ENCODE measurements at places on chromosomes 16 and 17. TPM values are rescaled to one million over a fixed set of nuclear protein-coding genes. Genes with fewer than 3 reads are reported as not detected.

DNA sequence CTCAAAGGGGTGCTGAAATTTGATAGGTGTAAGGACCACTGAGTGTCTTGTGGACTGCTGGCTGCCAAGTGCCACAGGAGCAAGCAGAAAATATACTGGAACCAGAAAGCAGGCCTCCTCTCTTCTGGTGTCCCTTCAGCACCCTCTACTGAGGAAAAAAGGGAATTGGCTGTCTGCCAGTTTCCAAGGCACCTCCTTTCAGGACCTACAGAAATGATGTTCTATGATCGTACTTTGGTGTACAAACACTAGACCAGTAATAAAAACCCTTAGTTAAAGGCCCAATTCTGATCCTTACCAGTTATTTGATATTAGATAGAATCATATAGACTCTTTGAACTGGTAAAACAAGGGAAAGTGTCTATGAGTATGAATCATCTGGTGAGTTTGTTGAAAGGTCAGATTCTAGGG lies 35.8 kb upstream of the BCAS3 start:
- peak; percentile 83 for DNase-seq

Gene CIBAR2
- total RNA-seq, result not detected

DNA sequence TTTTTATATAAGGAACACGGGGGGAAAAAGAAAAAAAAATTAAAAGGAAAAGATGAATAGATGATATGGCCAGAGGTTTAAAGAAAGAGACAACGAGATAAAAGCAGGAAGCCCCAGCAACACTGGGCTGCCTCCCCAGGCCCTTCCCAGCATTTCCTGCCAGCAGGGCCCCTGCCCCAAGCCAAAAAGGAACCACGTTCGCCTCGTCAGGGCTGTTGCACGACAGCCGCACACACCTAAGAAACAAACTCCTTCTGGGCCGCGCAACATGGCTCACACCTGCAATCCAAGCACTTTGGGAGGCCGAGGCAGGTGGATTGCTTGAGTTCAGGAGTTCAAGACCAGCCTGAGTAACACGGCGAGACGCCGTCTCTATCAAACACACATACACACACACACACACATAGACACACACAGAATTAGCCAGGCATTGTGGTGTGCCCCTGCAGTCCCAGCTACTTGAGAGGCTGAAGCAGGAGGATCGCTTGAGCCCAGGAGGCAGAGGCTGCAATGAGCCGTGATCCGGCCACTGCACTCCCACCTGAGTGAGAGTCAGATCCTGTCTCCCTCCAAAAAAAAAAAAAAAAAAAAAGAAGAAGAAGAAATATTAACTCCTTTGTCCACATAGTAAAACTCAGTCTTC lies 83.0 kb downstream of the ANKRD11 start:
- no peak for DNase-seq

- no peak for DNase-seq
Measured at GRCh38 chr17:83106913-83107655, 27.7 kb downstream of the METRNL start.

Gene PPY
- not detected for total RNA-seq

DNA sequence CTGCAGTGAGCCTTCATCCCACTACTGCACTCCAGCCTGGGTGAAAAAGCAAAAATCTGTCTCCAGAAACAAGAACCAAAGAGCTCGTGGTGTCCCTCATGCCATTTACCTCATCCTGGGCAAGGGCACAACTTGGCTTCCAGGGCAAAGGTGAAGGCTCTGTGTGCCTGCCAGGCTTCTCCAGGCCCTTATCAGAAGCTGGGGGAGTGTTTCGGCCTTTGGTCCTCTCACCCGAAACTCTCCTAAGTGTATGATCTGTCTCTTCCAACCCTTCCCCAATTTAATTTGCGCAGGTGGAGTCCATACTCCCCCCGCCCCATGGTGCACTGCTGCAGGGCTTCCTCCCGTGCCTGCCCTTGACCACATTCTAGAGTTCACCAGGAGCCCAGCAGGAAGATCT lies 1.1 kb downstream of the CES2 start:
- no peak for DNase-seq

Gene CHD9NB
- not detected for total RNA-seq

- DNase-seq, result peak; percentile 82
Measured at GRCh38 chr17:75589012-75589918, 1.7 kb downstream of the MYO15B start.

Gene VMP1
- total RNA-seq, result 234 TPM

DNA sequence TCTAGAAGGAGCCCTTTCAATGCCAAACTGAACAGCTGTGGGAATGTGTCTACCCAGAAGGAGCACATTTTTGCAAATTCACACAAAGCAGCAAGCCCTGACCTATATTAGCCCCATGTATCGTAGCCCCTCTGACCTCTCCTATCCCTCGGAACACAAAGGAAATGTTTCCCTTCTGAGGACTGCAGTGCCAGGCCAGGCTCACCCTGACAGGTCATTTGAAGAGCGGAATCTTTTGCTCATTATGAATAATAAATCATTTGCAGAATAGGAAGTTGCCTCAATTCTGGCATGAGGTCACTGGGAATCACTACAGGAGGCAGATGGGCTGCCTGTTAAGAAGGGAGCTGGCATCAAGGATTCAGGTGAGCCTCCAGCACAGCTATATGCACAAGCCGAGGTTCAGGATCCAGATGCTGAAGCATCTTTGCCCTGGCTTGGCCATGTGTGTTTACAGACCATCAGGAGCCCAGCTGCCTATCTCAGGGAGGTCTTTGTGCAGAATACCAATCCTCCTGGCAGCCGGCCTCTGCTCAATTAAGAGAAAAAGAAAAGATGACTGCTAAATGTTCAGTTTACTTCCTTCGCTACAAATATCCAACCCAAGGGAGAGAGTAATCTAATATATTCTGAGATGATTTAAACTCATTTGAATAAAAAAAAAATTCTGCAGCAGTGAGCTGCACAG lies 119.4 kb downstream of the USP31 start:
- no peak for DNase-seq

DNA sequence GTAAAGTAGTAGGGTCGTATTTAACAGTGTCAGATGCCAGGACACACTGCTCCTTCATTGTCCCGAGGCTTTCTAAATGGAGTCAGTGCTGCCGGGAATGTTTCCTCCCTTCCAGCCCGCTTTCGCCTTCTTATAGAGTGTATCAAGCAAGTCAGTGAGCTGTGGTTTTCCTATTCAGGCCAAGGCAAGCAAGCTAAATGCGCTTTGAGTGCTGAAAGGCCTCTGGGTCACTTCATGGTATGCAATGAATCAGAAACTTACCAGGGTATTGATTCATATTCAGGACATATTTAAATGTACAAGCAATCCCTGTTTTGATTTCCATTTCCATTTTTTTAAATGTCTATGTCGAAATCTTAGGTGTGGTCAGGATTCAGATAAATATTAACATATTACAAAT lies 327.9 kb upstream of the SOX9 start:
- peak; percentile 4 for DNase-seq

DNA sequence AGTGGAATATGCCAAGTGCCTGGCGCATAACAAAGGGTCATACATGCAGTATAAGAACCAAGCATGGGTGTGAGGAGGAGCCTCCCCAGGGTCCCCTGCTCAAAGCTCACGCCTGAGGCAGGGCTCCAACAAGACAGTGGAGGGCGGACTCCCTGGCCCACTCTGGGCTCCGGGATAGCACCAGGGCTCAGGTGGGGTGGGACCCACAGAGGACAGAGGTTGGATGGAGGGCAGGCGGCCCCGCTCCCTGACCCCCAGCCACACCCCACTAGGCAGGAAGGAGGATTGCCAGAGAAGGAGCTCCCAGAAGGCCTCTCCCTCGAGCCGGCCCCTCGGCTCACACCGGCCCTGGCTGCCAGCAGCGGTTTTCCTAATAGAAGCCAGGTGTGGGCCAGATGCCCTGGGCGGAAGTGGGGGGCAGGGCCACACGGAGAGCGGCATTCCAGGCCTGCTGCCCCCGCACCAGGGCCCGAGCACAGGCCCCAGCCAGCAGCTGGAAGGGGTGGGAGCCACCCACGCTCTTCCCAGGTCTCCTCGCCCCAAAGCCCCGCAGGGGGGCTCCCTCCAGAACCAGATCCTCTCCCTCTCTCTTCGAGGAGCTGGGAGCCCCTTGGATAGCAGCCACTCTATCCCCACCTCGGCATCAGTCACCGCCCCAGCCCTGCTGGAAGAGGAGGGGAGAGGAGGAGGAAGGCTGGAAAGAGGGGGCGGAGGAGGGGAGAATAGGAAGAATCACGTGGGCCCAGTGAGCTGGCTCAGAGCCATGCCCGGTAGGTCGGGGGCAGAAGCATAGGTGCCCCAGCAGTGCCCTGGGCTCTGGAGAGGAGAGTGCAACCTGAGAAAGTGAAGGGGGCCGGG lies 21.0 kb downstream of the VASN start:
- DNase-seq, result no peak

GRCh38 chr16:64540434-64540833 lies 581.4 kb downstream of the CDH11 start:
- DNase-seq, result no peak

DNA sequence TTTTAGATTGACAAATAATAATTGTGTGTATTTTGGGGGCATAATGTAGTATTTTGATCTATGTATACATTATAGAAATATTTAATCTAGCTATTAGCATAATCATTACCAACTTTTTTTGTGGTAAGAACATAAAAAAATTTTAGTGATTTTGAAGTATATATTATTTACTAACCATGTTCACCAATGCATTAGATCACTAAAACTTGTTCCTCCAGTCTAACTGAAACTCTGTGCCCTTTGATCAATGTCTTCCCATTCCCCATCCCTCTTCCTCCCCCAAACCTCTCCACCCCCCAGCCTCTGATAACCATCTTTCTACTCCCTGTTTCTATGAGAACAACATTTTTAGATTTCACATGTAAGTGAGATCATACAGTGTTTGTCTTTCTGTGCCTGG lies 8.5 kb downstream of the EFCAB13 start:
- DNase-seq, result no peak

- no peak for DNase-seq
Measured at GRCh38 chr16:84324434-84325262, 30.0 kb downstream of the WFDC1 start.

Gene TBC1D3
- not detected for total RNA-seq

- DNase-seq, result peak; percentile 98
Measured at GRCh38 chr16:4410335-4411075, 5.9 kb downstream of the CORO7 start.

Gene ACTG1
- 1,934 TPM for total RNA-seq

Gene SLC13A2
- not detected for total RNA-seq

GRCh38 chr17:40063187-40063771 lies 514 bp downstream of the THRA start:
- peak; percentile 45 for DNase-seq

- peak; percentile 12 for DNase-seq
Measured at GRCh38 chr16:23324727-23325126, 22.6 kb downstream of the SCNN1B start.

DNA sequence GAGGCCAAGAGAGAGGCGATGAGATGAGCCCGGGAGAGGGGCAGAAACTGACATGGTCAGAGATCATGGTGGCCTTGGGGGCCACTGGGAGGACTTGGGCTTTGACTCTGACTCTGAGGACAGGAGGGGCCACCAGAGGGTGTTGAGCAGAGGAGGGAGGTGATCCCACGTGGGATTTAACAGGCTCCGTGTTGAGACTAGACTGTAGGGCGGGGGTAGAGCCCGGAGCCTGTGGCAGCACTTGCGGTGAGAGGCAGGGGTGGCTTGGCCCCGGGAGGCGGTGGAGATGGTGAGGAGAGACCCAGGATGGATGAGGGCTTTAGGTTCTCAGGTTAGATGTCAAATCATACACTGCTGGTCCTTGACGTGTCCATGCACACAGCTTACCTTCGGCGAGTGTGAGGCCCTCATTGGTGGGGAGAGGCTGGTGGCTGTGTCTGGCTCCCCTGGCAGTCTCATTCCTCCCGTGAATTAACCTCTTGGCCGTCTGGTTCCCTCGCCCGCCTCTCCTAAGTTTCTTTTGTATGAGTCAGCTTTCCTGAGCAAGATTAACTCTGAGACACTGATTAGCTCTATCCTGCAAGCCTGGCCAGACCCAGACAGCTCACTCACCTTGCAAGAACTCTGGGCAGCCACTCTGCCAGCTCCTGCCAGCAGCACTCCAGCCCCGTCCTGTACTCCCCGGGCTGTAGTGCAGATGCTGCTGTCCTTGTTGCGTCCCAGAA lies 39.7 kb downstream of the VPS35L start:
- DNase-seq, result peak; percentile 24

Gene TELO2
- total RNA-seq, result 21.3 TPM

- DNase-seq, result no peak
Measured at GRCh38 chr17:77036136-77036840, 104.5 kb upstream of the SEC14L1 start.

DNA sequence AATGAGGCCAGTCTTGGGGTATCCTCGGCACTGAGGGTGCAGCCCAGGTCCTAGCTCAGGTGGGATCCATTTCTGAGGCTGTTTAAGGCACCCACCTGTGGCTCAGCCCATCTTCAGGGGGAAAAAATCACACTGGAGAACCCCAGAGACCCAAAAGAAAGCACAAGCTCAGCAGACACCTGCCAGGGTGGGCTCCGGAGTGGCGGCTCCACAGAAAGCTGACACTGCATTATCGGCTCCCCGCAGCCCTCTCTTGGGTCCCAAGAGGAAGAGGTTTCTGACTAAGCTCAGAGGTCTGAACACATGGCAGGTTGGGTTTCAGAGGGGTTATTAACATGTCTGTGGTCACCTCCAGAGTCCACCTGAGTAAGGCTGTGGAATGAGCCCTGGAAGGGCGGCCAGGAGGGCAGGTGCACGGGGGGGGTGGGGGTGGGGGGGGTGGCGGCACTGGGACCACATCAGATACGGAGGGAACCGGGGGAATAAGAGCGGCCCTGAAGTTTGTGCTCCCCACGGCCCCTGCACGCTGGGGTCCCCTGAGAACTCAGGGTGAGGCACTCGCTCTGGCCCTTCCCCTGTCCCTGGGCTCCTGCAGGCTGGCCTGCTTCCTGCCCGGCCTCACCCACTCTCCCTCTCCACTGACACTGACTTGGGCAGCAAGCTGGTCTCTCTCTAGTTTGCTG lies 79.5 kb downstream of the TIMM22 start:
- peak; percentile 68 for DNase-seq

- peak; percentile 2 for DNase-seq
Measured at GRCh38 chr16:65229191-65229662, 107.4 kb upstream of the CDH11 start.

DNA sequence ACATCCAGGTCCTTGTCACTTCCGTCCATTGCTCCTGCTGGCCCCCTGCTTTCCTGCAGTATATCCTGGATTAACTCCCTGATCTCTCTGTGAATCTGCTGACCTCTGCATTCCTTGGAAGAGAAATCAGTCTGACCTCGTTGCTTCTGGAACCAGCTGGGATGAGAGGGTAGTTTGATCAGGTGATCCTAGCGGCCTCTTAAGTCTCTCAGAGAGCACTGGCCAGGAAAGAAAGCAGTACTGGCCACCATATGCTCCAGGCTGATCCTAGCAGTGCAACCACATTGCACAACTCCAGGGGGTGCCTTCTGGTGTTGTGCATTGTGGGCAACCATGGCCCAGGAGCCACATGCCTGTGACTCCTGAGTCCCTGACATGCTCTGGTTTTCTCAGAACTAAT lies 79.2 kb downstream of the ARHGAP23 start:
- no peak for DNase-seq

GRCh38 chr17:19933221-19933620 lies 44.4 kb downstream of the AKAP10 start:
- no peak for DNase-seq

Gene TMEM235
- total RNA-seq, result not detected

- no peak for DNase-seq
Measured at GRCh38 chr16:19744670-19745069, 26.6 kb downstream of the IQCK start.

- peak; percentile 4 for DNase-seq
Measured at GRCh38 chr17:49980703-49981197, 11.8 kb downstream of the DLX4 start.

Gene TRIM37
- 67.5 TPM for total RNA-seq

- DNase-seq, result no peak
Measured at GRCh38 chr16:86378831-86379504, 131.4 kb upstream of the FOXF1 start.

GRCh38 chr16:70737377-70738082 lies 51.7 kb upstream of the MTSS2 start:
- peak; percentile 96 for DNase-seq

Gene STAC2
- 0.16 TPM for total RNA-seq

Gene ABHD15
- total RNA-seq, result 8.5 TPM
